Left renal cortex interstitium (tissue), 4 donors: ENCODE measurements at places on chromosomes 6 and 20. TPM values are rescaled to one million over a fixed set of nuclear protein-coding genes. Genes with fewer than 3 reads are reported as not detected.

GRCh38 chr6:107787589-107787960 is 36.5 kb downstream of the SCML4 start:
- DNase-seq, result no peak

DNA sequence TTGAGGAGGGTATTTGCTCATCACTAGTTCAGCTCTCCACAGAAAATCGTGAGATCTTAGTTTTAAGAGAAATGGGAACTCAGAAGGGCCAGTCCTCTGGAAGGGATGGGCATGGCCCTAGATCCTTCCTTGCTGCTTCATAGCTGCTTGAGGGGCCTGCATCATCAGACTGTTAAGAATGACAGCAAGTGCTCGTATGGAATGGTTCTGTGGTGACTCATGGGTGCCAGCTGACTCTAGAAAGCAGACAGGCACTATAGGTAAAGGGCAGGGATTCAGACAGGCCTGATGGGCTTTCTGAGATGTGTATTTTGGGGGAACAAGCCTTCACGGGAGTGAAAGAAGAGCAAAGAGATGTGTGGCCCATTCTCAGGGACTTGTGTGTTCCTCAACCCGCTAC is 90.8 kb downstream of the MYLK4 start:
- no peak for DNase-seq

DNA sequence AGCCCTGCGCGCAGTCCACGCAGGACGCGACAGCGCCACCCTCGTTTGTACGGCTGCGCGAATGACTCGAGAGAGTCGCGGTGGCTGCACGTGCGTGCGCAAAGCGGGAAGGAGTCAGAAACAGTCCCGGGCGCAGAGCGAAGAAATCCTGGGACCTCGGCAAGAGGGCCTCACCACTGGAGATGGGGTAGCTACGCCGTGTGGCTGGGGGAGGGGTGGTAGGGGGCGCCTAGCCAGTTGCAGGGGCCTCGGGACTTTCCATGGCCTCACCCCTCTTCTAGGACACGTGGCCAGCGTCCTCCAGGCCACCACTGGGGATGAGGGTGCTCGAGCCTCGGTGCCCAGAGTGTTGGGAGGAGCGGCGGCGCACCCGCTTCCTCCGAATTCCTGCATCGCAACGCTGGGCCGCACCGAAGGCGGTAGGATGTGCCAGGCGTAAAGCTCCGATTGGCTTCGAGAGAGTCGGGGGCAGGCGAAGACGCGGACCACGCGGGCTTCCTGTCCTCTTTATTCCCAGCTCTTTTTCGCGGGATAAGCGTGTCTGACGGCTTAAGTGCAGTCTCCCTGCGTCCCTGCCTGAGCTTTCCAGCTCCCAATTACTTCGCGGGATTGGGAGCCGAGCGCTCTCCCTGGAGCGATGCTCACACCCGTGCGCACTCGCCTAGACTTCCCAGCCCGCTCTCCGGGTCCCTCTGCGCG is 38.7 kb downstream of the NCR2 start:
- DNase-seq, result no peak

DNA sequence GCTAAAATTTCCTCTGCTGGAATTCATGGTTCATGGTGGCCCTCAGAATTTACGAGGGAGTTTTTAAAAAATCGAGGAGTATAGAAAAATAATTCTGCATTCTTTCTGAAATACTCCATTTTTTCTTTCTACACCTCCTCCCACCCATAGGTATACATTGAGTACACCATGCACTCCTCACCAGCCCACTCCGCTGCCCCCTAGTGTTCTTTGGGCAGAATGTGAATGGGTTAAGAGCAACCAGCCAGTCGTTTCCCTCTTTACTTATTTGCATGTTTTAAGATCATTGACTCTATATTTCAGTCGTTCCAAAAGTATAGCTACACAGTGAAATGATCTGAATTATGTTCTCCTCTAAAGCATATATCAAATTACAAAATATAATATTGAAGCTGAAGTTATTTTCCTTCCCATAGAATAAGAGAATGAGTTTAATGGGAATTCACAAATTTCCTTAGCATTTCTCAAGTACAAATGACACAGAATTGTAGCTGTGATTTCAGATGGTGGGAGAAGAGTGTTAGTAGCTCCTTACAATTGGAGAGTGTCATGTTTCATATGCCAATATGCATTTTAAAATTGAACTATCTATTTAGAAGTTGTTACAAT is 977.7 kb upstream of the SLC35B3 start:
- no peak for DNase-seq

DNA sequence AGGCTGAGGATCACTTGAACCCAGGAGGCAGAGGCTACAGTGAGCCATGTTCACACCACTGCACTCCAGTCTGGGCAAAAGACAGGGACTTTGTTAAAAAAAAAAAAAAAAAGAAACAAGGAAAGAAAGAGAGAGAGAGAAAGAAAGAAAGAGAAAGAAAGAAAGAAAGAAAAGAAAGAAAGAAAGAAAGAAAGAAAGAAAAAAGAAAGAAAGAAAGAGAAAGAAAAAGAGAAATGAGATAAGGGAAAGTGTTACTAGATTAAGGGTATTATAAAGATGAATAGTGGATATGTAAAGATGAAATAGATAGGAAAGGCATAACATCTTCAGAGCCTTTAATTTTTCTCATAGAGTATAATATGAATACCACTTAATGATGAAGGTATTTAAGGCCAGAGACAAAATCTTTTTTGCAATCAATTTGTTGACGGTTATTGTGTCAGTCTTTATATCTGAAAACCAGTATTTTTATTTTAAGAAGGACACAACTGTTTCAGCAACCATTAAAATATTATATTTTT is 26.6 kb downstream of the ABT1 start:
- no peak for DNase-seq

- no peak for DNase-seq
These were observed 72.3 kb downstream of the BTBD9 start for GRCh38 chr6:38567436-38567835.

GRCh38 chr6:27293436-27294098 is 18.5 kb downstream of the POM121L2 start:
- no peak for DNase-seq

GRCh38 chr6:56570413-56571359 is 72.0 kb downstream of the DST start:
- DNase-seq, result no peak

DNA sequence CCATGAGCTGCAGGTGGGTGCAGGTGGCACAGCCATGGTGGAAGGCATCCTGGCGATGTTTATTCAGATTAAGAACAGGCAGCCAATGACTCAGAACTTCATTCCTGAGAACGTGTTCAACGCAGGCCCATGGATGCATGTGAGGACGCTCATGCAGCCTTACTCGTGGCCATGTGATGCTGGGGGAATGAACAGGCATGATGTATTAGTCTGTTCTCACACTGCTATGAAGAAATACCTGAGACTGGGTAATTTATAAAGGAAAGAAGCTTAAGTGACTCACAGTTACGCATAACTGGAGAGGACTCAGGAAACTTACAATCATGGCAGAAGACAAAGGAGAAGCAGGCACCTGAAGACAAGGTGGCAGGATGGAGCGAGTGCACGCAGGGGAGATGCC is 146.6 kb downstream of the RNASET2 start:
- DNase-seq, result no peak

DNA sequence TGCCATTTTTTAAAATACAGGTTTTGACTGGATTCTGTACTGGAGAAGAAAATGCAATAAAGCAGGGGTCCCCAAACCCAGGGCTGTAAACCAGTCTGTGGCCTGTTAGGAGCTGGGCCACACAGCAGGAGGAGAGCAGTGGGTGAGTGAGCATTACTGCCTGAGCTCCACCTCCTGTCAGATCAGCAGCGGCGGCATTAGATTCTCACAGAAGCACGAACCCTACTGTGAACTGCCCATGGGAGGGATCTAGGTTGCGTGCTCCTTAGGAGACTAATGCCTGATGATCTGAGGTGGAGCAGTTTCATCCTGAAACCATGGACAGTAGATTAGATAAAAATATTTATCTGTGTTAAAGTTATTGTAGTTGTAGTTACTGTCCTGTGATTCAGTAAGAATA is 21.1 kb upstream of the FBXO9 start:
- no peak for DNase-seq

DNA sequence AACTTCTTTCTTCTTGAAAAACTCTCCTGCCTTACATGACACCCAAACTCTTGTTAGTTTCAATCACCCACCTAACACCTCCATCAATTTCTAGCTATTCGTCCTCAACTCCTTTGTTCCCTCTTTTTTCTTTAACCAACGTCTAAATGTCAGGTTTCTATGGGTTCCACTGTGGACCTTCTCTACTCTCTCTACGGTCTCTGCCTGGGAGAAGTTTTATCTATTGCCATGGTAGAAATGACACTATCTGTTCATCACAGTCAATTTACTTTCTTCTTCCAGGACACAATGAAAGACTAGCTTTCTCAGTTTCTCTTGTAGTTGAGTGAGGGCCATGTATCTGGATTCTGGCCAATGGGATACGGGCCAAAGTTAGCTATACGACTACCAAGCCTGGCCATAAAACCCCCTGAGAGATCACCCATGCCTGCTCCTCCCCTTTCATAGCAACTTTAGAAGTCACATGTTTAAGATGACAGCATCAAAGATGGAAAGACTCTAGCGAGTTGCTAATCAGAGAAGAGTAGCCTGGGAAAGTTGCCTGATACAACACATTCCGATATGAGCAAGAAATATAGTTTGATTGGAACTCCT is 17.9 kb downstream of the RNGTT start:
- DNase-seq, result no peak

DNA sequence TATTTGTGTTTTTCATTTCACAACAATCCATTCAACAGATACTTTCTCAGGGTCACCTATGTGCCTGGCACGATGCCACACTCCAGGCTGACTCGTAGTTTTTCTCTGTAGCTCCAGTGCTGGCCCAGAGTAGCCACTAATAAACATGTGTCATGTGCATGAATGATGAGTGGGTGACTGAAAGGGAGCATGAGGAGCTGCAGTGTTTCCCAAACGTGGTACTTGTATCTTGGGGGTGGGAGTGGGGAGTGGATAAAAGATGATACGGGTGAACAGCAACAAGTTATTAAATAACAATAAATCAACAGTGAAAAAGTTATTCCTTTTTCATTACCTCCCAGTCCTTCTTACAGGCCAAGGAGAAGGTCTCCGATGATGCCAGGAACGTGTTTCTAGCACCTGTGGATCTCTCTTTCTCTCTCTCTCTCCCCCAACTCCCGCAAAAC is 17.1 kb downstream of the SRXN1 start:
- DNase-seq, result no peak

DNA sequence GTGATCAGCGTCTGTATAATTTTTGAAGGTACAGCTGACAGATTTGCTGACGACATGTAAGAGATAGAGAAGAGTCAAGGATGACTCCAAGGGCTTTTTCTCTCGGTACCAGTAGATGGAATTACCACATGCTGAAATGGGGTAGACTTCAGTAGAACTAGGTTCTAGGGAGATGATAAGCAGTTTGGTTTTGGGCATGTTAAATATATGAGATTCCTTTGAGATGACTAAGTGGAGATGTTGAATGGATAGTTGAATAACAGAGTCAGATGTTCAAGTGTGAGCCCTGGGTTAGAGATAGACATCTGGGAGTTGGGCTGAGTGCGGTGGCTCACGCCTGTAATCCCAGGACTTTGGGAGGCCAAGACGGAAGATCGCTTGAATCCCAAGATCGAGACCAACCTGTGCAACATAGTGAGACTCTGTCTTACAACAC is 50.0 kb downstream of the PHF20 start:
- no peak for DNase-seq

- no peak for DNase-seq
These were observed 102.6 kb downstream of the MRPL14 start for GRCh38 chr6:44024574-44025219.

GRCh38 chr6:25660512-25660911 is 8.5 kb downstream of the SCGN start:
- no peak for DNase-seq

DNA sequence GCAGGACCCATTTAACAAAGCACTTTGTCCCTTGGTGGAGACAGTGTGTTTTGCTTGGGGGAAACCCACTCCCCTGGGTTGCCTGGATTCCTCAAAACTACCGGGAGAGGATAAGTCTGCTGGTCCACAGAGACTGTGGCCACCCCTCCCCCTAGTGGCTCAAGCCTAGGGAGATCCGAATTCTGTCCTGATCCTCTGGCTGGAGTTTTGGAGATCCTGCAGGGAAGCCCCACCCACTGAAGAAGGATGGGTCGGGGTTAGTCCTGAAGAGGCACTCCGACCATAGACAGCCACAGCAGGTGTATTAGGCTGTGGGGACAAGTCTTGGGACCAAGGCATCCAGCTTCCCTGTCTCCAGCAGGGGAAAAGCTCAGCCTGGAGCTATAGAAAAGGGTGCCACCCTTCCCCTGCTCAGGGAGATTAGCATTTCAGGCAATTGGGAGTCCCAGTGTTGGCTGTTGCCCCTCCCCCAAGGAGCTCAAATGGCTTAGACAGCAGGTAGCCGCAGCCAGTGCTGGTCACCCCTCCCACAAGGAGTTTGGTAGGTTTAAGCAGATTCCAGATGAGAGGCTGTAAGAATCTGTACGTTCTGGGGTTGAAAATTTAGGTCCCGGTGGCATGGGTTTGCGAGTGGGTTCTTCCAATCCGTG is 750.0 kb downstream of the TBC1D32 start:
- no peak for DNase-seq

CTAGE9 gene
- 0.53 TPM for polyA plus RNA-seq

HCRTR2 gene
- 0.17 TPM for polyA plus RNA-seq

OR12D3 gene
- polyA plus RNA-seq, result not detected

MOXD1 gene
- polyA plus RNA-seq, result 172 TPM

CCHCR1 gene
- polyA plus RNA-seq, result 47.0 TPM

ZNF334 gene
- 19.5 TPM for polyA plus RNA-seq

ZNF165 gene
- 5.0 TPM for polyA plus RNA-seq

ZNF451 gene
- 46.8 TPM for polyA plus RNA-seq

SLC32A1 gene
- polyA plus RNA-seq, result 2.2 TPM

GRM1 gene
- 0.22 TPM for polyA plus RNA-seq

GCLC gene
- 24.2 TPM for polyA plus RNA-seq

ADGRB3 gene
- polyA plus RNA-seq, result 4.6 TPM

TNXB gene
- 4.9 TPM for polyA plus RNA-seq
